ENCODE measurements at places on chromosomes 2 and 18.
A peak's percentile ranks its signal among the peaks of the same experiment; 100 is the strongest.

DNA sequence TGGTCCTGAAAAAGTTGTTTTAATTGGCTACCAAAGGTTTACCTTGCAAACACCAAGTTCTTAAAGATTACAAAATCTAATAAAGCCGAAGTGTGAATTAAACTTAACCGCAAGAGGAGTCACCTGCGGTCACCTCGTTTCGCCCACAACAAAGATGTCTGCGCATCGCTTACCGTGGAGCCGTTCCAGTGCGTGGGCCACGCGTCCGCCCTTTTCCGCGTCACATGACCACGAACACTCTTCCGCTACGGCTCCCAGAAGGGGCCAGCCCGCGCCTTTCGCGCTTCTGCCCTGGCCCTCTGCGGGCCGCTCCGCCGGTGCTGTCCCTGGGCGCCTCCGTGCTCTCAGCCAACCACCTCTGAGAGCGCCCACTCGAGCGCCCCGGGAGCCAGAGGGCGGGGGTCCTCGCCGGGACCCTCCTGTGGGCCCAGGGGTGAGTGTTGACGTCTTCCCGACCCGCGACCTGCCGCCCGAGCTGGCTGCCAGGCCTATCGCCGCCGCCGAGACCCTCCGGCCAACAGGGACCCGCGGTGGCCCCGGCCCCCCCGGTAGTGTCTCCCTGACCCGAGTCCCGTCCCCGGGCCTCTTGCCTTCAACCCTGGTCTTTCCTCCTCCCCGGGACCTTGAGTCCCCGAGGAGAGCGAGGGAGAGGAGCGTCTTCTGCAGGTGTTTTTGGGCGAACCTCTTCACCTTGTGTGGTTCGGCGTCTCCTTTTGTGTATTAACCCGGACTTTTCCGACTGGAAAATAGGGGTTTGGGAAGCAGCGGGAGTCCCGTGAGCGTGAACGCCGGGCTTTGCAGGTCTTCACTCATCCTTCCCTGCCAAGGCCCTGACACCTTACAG, at the start of gene MFF:
TSS of gene MFF (plus strand) at position 257 of the 844 bp plus-strand sequence. CDS start 5,415 bp downstream, outside the sequence.
- DNase-seq: peak; percentile 65

DNA sequence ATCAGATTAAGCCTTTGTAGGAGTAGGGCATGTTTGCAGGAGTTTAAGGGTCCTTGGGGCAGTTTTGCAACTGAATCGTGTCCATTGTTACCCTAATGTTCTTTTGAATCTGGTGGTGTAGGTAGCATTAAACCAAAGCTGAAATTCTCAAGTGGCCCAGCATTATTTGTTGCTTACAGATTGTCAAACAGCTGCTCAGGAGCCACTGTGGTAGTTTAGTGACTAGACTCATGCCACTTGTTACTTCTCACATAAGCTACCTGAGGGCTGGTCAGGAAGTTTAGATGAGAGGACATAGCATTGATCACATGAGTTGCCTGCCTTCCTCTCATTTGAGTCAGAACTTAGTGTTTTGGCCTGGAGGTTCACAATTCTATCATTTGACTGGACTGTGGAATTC, 157.6 kb downstream of the HAUS1 start:
- DNase-seq: no peak

- DNase-seq: no peak
These were observed 115.5 kb downstream of the ABCA12 start for GRCh38 chr2:215022910-215023309.

- DNase-seq: no peak
These were observed 17.7 kb downstream of the NFATC1 start for GRCh38 chr18:79413426-79413825.

DNA sequence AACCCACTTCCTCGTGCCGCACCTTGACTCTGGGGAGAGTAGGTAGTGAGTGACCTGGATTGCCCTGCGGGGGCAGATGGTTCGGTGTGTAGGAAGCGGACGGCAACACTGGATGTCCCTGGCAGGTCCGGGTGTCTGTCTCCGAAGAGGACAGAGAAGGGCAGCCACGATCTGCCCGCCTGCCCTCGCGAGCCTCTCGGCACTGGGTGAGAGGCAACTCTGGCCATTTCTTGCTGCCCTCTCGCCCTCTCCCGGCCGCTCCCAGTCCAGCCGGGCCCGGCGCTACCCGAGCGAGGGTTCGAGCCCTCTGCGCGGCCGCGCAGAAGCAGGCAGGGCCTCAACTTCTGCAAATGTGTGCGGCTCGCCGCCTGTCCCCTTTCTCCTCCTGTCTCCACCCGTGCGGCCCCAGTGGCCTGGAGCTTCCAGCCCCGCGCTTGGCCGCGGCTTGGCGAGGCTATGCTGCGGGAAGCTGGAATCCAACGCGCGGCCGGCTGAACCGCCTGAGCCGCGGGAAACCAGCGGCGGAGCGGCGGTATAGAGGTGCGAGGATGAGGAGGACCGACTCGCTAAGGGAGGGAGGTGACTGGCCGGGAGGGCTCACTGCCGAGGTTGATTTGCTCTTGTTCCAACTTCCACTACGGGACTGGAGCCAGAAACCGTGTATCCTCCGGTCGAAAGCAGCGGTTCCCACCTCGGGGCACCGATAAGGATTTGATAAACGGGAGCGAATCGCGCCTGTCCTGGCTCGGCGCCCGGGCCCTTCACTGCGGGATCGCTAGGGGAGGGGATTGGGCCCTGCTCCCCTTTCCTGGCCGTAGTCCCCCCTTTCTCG, 1.5 kb downstream of the EPAS1 start:
- DNase-seq: no peak

GRCh38 chr2:190406805-190407204, 1.4 kb upstream of the MFSD6 start:
- DNase-seq: no peak

DNA sequence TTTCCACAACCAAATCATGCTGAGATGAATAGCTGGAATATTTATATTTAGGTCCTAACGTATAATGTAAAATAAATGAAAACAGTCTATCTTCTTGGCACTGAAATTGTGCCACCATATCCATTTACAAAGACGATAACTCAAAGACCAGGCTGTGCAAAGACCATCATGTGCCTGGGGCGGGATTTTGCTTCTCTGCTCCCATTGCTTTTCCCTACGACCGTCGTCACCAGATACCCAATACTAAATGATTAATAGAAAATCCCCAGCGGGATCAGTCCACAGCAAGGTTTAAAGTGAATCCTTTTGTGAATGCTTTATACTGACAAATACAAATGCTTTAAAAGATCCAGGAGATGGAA, 194.3 kb upstream of the ARL4C start:
- DNase-seq: peak; percentile 10

DNA sequence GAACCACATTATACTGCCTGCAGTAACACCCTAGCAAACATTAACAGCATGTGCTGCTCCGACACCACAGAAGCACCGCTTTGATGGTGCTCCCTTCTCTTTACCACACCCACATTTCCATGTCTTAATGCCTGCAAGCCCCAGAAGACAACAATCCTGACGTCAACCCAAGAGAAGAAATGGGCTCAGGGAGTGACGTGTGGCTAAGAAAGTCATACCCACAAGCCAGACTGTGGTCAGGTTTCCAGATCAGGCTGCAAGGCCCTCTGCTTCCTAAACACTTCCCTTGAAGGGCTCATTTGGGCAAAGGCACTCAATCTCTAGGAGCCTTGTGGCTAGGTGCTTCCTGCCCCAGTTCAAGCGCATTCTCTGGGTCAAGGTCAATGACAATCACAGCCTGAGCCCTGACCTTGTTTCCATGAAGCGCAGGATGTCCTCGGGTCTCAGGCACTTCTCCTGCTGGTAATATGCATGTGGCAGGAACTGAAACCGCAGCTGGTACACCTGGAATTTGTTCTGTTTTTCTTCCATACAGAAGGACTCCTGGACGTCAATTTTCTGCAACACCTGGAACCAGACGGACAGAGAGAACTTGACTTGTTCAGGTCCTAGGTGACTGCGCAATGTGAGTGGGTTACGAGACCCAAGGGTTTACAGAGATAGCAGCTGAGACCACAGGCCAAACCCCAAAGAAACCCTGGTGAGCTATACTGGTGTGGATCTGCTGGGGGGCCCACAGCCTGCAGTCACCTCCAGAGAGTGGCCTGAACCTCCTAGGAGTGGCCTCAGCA, 67.2 kb downstream of the POLR1A start:
- no peak for DNase-seq

- DNase-seq: no peak
These were observed 135.7 kb downstream of the DIS3L2 start for GRCh38 chr2:232097260-232097659.

- no peak for DNase-seq
These were observed 287.0 kb downstream of the PHLPP1 start for GRCh38 chr18:63002305-63002704.

GRCh38 chr18:46642561-46642960, 14.5 kb downstream of the LOXHD1 start:
- no peak for DNase-seq

DNA sequence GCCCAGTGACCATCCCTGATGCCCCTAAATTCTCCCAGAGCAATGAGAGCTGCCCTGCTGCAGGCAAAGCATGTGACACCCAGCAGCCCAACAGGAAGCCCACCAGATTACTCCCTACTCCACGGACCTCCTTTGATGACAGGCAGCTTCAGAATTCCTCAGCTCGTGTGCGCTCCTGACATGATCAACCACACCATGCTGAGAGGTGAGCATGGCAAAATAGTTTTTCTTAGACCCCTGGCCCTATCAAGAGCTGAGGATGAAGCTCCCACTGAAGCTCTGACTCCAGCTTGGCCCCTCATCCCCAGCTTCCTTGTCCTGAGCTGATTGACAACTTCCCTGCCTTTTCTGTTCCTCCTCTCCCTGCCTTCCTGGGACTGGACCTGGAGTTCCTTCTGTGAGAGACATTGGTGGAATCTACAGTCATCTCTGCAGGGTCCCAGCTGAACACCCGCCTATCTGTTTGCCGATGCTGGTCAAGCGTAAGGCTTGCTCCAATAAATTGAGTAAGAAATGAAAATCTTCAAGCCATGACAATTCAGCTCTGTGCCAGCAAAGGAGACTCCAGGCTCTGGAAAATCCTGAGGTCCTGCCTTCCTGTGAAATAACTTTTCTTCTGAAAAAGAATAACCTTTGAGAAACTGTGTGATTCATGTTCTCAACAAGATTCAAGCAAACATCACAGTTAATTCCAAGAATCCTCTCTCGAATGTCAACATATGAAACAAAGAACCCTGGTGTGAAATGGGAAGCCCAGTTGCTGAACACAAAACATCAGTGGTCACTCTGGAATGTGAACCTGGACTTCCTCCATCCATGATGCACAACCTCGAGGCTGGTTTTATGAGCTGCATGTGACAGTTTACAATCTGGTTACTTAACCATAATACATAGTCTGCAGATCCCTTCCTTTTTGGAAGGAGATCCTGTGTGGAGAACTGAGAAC, 201.1 kb downstream of the SPP2 start:
- DNase-seq: no peak

- no peak for DNase-seq
These were observed 316.1 kb downstream of the PTH2R start for GRCh38 chr2:208722731-208723130.

DNA sequence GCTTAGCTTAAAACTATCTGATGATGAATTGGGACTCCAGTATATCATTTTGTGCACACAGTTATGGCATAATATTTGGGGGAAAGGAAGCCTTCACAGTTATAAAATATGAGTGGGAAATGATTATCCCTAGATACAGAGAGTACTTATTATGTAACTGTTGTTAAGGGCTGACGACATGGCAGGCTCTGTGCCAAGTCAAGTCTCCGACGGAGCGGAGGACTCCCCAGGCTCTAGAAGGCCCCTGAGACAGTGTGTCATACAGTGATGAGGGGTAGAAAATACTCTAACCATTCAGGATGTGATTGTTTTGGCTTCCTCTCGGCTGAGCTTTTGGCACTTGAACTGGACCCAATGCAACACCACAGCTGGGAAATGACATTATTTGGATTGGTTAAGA, 211.8 kb downstream of the SLC8A1 start:
- no peak for DNase-seq

DNA sequence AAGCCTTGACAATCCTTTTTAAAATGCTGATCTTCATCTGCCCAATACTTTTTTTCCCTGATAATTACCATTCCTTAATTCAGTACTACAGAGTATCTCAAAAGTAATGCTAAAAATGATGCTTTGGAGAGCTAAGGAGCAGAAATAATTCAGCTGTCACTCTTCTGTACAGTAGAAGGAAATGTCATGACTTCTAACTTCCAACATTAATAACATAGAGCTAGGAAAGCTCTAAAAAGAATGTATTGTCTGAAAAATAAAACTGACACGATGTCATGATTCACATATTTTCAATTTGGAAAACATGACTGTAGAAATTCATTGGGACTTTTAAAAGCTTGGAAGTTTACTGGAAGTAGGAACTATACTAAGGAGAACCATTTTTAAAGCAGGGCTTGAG, 212.3 kb downstream of the GULP1 start:
- no peak for DNase-seq

GRCh38 chr2:196399722-196400691, 228.6 kb upstream of the STK17B start:
- DNase-seq: no peak

DNA sequence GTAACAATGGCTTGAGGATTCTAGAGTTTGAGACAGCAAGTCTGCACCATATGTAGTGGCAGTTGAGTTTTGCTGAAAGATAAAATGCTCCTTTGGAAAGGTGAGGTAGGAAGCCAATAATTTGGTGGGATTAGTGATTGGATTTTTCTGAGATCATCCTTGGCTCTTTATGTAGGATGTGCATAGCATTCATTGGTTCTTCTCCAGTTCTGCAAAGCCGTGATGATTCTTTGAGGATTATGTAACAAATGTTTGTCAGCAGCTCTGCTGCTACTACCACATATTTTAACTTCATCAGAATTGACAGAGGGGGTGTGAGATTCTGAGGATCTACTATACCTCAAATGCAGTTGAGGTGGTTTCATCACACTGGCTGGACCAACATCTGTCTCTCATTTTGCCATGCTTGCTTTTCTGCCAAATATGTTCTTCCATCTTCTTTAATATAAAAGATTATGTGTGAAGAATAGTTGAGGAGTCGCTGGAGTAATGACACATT, 188.9 kb upstream of the RASGRP3 start:
- no peak for DNase-seq

GRCh38 chr2:1971124-1971523, 226.8 kb upstream of the PXDN start:
- DNase-seq: no peak

GRCh38 chr2:142915502-142915901, 38.0 kb downstream of the KYNU start:
- no peak for DNase-seq

GRCh38 chr2:12762976-12763375, 46.2 kb downstream of the TRIB2 start:
- DNase-seq: no peak

- DNase-seq: no peak
These were observed 337.6 kb downstream of the EIPR1 start for GRCh38 chr2:3040066-3040428.

DNA sequence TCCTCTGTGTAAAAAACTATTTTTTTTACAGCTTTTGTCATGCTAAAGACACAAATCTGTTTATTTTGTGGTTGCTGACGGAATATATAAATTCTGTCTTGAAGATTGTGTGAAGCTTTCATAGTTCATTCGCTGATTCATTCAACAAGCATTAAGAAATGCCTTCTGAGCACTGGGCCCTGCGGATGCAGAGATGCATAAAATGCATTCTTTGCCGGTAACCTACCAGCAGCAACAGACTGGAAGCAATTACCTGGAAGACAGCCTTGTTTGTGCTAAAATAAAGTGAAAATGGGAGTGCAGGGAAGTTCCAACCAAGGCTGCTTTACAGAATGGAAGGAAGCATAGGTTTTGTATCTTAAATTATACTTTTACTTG, 119.7 kb downstream of the PMAIP1 start:
- DNase-seq: no peak
